CD4-positive, alpha-beta T cell treated with Interleukin-15 for 4 hours (primary cell): ENCODE measurements at places on chromosomes 4 and X.
A peak's percentile ranks its signal among the peaks of the same experiment; 100 is the strongest.

DNA sequence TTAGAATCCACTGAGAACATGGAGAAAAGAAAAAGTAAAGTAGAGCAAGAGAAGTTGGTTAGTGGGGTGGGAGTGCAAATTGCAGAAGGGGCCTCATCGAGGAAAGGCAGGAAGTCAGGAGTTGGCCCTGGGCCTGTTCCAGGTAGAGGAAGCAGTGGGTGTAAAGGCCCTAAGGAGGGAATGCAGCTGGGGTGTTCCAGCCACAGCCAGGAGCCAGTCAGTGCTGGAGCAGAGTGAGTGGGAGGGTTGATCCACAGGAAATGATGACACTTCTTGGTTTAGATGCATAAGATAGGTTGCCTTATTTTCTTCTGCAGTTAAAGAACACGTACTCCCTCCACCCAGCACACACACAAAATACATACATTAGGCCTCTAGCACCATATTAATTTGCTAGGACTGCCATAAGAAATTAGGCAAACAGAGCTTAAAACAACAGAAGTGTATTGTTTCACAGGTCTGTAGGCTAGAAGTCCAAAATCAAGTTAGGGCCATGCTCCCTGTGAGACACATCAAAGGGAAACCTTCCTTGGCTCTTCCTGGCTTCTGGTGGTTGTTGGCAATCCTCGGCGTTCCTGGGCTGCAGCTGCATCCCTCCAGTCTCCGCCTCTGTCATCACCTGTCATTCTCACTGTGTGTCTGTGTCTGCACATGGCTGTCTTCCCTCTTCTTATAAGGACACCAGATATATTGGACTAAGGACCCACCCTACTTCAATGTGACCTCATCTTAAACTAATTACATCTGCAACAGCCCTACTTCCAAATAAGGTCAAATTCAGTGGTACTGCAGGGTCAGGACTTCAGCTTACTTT is 205.9 kb downstream of the AASDH start:
- no peak for DNase-seq

GRCh38 chr4:100510551-100510950 is 7.3 kb downstream of the EMCN start:
- no peak for DNase-seq

GRCh38 chrX:154436983-154437752 is at the start of gene GDI1:
TSS of gene GDI1 (plus strand) at chrX:154437154. CDS start at chrX:154437255, 101 bp downstream.
- DNase-seq: peak; percentile 55

- no peak for DNase-seq
Measured at GRCh38 chrX:54074826-54075225, 30.6 kb upstream of the PHF8 start.

GRCh38 chrX:129540722-129541184 is 694 bp downstream of the OCRL start:
- DNase-seq: no peak

GRCh38 chr4:24686866-24687692 is 102.7 kb upstream of the DHX15 start:
- DNase-seq: peak; percentile 7

- DNase-seq: peak; percentile 61
Measured at GRCh38 chrX:154411981-154412340, 622 bp downstream of the TAFAZZIN start.

- DNase-seq: no peak
Measured at GRCh38 chrX:77009691-77010090, 437.5 kb upstream of the FGF16 start.

GRCh38 chr4:125492957-125493356 is 178.2 kb downstream of the FAT4 start:
- DNase-seq: no peak

- DNase-seq: no peak
Measured at GRCh38 chr4:48489683-48490011, 405 bp upstream of the ZAR1 start.

GRCh38 chr4:102454981-102455685 is 46.0 kb upstream of the NFKB1 start:
- no peak for DNase-seq

DNA sequence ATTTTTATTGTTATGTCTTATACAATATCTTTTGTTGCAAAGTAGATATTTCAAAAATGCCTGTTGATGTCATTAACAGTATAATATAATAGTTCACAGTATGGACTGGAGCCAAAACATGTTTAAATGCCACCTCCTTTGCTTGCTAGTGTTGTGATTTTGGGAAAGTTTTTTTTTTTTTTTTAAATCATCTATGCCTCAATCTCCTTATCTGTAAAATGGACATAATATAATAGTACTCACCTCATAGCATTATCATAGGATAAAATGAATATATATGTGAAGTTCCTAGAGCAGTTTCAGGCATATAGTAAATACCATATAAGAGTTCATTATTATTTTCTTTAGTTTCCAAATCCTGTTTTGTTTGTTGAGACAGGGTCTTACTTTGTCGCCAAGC is 18.3 kb upstream of the MRPL1 start:
- DNase-seq: no peak

DNA sequence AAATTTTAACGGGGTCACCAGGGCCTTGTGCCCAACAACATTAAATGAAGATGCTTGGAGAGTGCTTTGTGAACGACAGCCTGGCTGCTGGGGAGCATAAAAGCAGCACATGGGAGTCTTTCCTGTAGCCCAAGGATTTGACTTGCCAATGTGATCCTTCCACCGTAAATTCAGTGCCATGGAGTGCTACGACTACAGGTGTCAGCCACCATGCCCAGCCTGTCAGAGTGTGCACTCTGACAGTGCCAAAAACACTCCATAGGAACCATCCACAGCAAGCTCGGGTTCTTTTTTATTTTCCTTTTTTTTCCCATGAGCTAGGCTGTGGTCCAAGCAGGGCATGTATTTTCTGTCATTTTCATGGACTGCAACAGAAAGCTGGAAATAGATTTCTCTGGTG is 156.9 kb downstream of the NLGN4X start:
- no peak for DNase-seq

GRCh38 chr4:74660866-74661265 is 133.5 kb downstream of the BTC start:
- no peak for DNase-seq

- DNase-seq: no peak
Measured at GRCh38 chrX:113726009-113726408, 857.9 kb upstream of the HTR2C start.

DNA sequence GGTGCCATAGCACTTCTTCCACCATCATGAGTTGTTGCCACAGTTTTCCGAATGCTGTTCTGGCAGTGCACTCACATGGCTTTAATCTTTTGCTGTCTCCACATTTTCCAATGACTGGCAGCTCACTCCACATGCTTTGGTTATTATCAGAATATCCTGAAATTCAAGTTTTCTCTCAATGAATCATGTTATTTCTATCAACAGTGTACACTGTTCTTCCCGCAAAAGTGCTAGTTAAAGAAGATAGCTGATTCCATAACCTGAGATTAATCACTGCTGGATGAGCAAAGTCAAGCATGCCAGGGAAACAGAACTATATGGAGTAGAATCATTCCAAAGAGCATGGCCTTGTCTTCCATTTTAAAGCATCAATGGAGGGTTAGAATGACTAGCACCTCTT is 14.6 kb upstream of the IL13RA2 start:
- DNase-seq: no peak

DNA sequence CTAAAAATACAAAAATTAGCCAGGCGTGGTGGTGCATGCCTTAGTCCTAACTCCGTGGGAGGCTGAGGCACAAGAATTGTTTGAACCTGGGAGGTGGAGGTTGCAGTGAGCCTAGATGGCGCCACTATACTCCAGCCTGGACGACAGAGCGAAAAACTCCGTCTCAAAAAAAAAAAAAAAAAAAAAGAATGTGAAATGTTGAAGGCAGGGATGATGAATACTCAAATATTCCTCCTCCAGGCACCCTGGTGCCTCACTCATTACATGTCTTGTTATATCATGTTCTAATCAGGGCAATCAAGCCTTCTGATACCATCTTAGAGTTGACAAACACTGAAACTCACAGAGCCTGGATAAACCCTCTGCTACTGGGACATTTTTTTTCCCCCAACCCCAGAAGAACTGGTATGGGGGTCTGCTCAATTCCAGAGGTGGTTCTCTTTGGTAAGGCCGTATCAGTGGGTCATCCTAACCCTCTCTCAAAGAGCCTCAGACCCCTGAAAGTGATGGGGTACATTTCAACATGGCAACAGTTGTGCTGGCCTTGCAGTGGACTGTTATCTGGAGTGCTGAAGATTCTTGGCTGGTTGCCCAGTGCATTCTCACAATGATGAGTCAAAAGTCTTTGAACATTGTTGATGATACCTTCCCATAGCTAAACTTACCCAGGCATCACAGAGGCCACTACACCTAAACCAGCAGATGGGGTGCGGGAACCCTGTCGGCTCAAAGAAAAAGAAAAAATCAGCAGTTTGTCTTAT is 2.4 kb upstream of the SH3KBP1 start:
- peak; percentile 55 for DNase-seq

GRCh38 chr4:139904406-139904805 is 238.8 kb downstream of the MGST2 start:
- no peak for DNase-seq

- no peak for DNase-seq
Measured at GRCh38 chrX:1112321-1112720, 100.1 kb downstream of the CRLF2 start.

DNA sequence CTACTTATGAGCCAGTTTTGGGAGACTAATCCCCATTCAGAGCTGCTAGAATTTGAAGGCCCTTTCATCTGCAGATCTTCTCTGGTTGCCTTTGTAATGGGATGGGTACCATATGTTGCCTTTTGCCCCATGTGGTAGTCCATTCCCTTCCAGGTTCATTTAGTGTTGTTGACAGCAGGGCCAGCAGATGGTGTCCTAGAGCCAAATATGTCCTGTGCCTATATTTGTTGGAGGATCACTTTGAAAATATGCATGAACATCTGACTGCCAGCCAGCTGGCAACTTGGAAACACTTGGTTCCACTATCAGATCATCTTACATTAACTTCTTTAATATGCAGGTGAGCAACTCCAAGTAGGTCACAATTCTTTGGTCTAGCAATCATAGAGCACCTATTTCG is 30.4 kb downstream of the CFAP299 start:
- peak; percentile 60 for DNase-seq

DNA sequence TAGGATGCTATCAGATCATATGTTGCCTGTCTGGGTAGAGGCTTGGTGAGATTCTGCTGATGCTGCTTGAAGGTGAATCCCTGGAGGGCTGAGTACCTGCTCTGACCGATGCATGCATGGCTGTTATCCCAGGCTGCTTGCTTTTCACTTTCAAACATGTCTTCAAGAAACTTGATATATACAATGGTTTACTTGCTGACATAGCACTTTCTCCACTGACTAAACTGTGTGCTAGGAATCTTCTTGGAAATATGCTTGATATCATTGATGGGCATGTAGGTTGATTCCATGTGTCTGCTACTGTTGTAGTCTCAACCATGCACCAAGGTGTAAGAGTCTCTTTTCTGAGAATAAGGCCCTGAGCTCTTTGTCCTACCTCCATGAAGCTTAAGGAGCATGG is 79.6 kb upstream of the WDR1 start:
- DNase-seq: no peak

GRCh38 chr4:68259191-68259590 is 13.7 kb upstream of the TMPRSS11B start:
- DNase-seq: no peak

GRCh38 chr4:54276641-54277430 is 47.7 kb downstream of the PDGFRA start:
- DNase-seq: no peak

DNA sequence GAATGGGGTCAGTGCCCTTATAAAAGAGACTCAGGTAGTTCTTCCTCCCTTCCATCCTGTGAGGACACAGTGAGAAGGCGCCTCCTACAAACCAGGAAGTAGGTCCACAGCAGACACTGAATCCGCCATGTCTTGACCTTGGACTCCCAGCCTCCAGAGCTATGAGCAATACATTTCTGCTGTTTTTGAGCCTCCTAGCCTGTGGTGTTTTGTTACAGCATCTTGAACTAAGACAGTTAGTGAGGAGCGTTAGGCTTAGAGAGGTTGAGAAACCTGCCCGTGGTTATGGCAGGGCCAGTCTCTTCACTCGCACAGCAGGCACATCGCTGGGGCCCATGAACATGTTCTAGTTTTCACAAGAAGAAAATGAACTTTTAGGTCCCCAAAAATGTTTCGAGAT is 19.7 kb downstream of the SHROOM2 start:
- DNase-seq: no peak

DNA sequence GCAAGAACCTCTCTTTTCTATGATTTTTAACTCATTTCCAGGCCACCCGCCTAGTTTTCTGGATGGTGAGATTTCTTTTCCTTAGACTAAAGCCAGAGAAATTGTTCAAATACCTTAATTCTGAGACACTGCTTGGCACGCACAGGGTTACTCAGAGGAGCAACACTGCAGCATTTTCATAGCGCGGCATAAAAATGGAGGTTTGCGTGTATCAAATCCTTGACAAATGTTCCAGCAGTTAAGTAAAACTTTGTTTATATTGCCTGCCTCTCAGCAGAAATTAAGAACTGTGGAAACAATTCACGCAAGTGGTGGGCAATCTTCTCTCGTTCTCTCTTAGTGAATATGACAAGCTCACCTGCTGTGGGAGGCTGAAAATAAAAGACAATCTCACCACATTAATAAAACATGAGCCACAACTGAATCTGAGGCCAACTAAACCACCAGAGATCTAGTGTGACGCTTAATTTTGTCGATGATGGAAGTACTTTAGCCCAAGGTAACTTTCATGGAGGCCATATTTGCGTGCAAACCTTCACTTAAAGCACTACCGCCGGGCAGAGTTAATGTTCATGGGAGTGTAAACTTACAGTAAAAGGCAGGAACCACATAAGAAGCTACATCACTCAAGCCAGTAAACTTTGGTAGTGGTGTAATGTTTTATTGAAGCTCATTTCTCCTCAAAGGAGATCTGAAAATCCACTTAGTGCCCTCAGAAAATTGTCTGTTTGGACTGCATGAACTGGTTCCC is 894.8 kb upstream of the EPHA5 start:
- no peak for DNase-seq

DNA sequence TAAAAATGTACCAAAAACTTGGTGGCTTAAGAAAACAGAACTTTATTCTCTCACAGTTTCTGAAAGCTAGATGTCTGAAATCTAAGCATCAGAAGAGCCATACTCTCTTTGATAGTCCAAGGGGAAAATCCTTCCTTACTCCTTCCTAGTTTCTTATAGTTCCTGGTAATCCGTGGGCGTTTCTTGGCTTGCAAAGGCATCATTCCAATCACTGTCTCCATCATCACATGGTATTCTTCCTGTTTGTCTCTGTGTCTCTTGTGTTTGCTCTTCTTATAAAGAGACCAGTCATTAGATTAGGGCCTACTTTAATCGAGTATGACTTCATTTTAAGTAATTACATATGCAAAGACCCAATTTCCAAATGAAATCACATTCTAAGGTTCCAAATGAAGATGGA is 118.9 kb upstream of the FSTL5 start:
- DNase-seq: no peak

- DNase-seq: no peak
Measured at GRCh38 chrX:13223868-13224567, 95.8 kb downstream of the ATXN3L start.

- DNase-seq: no peak
Measured at GRCh38 chr4:96913441-96914080, 1073.7 kb downstream of the PDHA2 start.
